ENCODE measurements at places on chromosomes 16 and 17.

DNA sequence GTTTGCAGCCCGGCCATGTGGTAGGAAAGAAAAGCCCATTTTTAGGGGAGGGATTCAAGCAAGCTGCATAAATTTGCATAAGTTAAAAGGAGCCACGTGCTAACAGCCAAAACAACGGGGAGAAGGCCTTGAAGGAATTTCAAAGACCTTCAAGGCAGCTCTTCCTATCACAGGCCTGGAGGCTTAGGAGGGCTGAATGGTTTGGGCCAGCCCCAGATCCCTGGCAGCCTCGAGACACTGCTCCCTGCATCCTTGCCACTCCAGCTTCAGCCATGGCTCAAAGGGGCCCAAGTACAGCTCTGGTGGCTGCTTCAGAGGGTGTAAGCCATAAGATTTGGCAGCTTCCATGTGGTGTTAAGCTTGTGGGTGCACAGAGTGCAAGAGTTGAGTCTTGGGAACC, 22.6 kb downstream of the PRDM7 start:
- no peak for DNase-seq

DNA sequence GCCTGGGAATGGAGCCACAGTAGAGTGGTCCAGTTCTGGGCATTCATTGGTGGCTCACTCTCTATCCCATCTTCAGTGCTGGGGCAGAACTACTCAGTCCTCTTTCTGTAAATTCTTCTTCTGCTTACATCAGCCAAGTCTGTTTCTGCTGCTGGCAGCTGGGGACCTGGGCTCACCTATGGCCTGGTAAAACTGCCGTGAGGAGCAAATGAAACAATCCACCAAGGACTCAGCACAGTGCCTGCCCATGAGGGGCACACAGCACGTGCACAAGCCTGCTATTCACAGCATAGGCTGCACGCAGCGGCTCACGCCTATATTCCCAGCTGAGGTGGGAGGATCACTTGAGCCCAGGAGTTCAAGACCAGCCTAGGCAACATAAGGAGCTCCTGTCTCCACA, 30.9 kb upstream of the SNN start:
- DNase-seq: no peak

DNA sequence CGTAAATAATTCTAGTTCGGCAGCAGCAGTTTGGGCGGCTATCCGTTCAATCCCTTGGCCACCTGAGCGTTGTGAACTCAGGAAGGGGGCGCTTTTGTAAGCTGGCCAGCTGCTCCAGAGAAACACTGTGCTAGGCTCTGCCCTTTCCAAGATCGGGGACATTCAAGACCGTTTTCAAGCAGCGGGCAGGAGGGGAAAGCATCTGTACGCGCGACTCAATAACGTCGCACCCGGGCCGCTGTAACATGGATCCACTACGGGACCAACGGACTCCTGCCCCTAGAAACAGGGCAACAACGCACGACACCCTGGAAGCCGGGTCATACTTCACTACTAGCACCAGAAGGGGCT, 463 bp downstream of the TOP2A start:
- DNase-seq: peak; percentile 15

DNA sequence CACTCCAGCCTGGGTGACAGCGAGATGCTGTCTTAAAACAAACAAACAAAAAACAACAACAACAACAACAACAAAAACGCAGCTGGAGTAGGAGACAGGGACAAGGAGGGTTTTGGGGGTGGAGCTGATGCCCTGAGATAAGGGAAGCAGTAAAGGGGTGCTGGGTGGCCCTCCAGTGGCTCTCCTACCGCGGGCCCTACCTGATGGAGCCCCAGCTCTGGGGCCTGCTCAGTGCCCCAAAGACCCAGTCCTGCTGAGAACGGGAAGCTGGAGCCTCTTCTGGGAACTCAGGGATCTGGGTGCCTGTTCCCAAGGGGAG, 21.3 kb upstream of the NAGS start:
- DNase-seq: no peak

DNA sequence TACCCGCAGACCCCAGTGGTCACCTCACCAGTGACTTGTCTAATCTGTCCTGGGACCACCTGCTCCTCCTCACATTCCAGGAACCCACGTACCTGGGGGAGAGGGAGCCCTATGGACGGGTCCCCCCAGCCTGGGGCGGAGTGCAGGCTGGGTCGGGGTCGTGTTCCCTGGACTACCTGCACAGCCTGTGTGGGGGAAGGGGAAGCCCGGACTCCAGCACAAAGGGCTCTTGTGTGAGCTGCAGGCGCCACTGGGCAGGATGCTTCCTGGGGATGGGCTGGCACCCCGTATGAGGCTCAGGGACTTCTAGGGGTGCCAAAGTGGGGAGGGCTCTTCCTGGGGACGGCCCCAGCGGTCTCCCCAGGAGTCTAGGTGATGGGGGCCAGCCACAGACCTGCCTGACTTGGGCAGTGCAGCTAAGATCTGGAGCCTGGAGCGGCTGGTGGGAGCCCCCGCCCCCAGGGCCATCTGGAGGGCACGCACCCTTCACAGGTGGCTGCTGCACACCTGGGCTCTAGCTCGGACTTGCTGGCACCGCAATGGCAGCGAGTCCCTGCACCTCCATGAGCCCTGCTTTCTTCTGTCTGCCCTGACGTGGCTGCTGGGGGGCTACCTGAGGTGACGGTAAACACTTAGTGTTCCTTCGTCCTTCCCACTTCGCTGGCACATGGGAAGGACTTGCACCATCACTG, 7.5 kb downstream of the VASN start:
- no peak for DNase-seq

DNA sequence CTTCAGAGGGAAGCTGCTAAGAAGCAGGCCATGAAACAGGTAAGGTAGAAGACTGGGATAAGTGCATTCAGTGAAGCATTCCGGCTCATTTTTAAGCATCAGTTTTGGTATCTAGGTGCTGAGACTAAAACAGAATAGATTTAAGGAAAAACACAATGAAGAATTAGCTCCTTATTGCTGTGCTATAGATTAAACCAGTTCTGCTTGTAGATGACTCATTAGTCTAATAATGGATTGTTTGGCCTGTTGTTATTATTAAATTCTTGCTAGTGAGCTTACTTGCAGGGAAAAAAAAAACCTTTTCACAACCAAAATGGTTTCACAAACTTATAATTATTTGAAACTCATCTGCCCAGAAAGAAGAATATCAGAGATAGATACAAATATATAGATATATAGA, 55.9 kb downstream of the NSRP1 start:
- no peak for DNase-seq

- DNase-seq: no peak
Observed at GRCh38 chr16:67652578-67653127, 7.4 kb downstream of the ACD start.

DNA sequence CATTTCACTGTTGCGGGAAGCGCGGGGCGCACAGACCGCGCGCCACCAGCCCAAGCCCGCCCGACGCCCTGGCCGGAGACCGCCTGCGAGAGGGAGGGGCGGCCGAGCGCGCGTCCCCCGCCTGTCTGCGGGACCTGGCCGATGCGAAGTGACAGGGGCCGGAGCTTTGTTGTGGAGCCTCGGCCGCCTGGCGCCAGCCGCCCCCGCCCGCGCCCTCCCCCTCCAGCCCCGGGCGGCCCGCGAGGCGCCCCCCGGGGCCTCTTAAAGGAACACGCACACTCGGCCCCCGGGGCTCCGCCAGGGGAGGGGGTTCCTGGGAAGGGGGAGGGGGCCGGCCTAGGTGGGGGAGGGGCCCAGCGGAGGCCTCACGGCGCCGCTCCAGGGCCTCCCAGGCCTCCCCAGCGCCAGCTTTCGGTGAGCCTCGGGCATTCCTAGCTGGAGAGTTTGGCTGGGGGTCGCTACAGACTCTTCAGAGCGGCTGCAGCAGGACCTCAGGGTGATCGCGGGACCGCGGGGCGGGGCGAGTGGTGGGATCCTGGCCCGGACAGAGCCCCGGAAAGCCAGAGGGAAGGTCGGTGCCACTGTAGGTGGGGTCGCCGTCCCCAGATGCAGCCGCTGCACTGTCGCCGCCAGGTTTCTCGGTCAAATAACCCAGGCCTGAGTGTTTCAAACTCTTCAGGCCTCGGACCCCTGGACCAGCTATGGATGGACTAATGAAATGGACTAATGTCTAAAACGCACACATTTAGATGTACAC, 2.4 kb upstream of the TBX2 start:
- no peak for DNase-seq

GRCh38 chr16:75053791-75054555, 55.1 kb downstream of the ZNRF1 start:
- peak; percentile 28 for DNase-seq

DNA sequence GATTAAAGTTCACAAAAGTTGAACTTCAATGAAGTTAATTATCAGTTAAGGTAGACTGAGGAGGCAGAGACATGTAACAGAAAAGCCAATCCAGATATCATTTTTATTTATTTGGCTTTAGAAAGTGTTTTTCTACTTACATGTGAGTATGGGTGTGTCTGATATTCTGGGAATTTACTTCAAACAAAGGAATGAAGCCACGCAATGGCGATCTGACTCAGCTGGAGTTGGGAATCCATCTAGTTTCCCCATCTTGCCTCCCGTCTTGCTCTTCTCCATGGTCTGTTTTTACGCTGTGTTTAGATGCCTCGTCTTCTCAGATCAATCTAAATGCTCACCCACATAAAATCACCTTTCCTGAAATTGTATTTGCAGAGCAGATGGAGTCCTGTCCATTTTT, 1.7 kb upstream of the KCNJ16 start:
- DNase-seq: no peak

- no peak for DNase-seq
Observed at GRCh38 chr17:50184611-50185398, 16.6 kb downstream of the COL1A1 start.

DNA sequence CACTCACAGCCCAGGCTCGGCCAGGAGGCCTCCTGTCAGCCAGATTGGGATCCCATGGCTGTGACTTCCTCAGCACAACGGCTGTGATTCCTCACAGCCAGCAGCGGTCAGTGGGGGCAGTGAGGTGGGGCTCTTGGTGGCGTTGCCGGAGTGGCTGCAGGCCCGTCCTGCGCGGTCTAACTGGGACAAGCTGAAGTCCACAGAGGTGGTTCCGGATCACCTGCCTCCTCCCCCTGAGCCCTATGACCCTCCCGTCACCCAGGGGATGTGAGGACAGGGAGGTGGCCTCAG, 34.4 kb upstream of the MLKL start:
- no peak for DNase-seq

GRCh38 chr16:50679266-50679665, 1.8 kb downstream of the SNX20 start:
- no peak for DNase-seq

DNA sequence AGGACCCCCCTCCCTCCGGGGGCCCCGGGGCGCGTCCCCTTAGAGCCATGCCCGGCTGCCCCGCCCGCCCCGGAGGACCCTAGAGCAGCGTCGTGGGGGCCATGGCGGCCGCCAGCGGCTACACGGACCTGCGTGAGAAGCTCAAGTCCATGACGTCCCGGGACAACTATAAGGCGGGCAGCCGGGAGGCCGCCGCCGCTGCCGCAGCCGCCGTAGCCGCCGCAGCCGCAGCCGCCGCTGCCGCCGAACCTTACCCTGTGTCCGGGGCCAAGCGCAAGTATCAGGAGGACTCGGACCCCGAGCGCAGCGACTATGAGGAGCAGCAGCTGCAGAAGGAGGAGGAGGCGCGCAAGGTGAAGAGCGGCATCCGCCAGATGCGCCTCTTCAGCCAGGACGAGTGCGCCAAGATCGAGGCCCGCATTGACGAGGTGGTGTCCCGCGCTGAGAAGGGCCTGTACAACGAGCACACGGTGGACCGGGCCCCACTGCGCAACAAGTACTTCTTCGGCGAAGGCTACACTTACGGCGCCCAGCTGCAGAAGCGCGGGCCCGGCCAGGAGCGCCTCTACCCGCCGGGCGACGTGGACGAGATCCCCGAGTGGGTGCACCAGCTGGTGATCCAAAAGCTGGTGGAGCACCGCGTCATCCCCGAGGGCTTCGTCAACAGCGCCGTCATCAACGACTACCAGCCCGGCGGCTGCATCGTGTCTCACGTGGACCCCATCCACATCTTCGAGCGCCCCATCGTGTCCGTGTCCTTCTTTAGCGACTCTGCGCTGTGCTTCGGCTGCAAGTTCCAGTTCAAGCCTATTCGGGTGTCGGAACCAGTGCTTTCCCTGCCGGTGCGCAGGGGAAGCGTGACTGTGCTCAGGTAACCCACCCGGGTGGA, 759 bp downstream of the ALKBH5 start:
- peak; percentile 71 for DNase-seq

DNA sequence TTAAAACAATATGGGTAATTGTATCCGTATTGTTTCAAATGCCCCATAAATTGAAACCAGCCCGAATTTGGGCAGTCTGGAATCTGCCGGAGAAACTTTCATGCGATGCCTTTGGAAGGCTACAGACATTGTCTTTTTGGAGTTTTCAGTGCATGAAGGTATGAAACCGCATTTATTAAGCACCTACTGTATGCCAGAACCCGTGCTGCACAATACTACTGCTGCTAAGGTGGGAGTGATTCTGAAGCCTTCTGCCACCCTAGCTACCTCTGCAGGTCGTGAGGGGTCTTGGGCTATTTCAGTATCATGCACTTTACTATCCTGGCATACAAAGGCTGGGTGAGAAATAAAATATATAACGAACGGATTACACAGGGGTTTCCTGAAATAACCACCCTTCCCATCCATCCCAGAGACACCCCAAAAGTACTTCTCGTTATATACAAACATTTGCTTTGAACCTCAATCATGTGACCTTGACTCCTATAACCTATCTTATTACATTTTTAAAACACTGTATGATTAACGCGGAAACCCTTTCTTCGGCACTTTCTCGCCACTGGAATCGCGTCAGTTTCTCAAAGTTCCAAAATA, 1.0 kb upstream of the MSI2 start:
- DNase-seq: no peak

- no peak for DNase-seq
Observed at GRCh38 chr16:73031155-73031866, 16.6 kb downstream of the ZFHX3 start.

GRCh38 chr17:68601565-68602288, 560 bp upstream of the FAM20A start:
- no peak for DNase-seq

DNA sequence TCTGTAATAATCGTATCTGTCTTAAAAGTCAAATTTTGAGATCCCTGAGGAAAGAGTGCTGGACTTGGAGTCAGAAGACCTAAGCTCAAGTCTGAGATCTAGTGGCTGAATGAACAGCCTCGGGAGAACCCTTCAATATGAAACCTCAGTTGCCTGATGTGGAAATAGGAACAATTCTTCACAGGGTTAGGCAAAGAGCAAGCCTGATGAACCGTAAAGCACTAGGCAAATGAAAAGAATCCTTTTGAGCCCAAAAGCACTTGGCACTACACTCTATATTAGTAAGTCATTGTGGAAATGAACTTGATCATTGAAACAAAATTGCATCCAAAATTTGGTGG, 20.2 kb downstream of the TXNDC11 start:
- DNase-seq: no peak

DNA sequence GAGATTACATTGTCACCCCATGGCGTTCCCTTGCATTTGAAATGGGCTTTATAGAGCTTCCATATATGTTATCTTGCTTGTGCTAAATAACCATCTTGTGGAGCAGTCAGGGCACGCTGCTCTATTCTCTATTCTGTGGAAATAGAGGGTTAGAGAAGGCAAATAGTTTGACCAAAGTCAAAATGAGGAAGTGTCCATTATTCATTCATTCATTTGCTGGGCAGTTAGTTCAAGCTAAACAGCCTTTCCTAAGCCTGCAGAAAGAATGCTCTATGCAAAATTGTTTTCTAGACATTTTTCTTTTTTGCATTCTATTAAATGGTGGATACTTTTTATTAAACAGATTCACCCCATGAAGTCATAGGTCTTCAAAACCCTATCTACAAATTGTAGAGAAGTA, 67.8 kb upstream of the ELAC2 start:
- no peak for DNase-seq

GRCh38 chr17:35519906-35520442, 17.5 kb downstream of the SLFN12L start:
- no peak for DNase-seq

GRCh38 chr17:82938486-82938872, 98.7 kb upstream of the ZNF750 start:
- DNase-seq: no peak

Measured in CD4-positive, alpha-beta T cell treated with Interleukin-6 for 4 hours (primary cell).